NCI-H2171 treated with DMSO at 0.1 percent for 48 hours (cell line): ENCODE measurements at places on chromosomes 7 and 10.

GRCh38 chr7:441684-442421 is 77.8 kb downstream of the PDGFA start:
- DNase-seq: no peak

DNA sequence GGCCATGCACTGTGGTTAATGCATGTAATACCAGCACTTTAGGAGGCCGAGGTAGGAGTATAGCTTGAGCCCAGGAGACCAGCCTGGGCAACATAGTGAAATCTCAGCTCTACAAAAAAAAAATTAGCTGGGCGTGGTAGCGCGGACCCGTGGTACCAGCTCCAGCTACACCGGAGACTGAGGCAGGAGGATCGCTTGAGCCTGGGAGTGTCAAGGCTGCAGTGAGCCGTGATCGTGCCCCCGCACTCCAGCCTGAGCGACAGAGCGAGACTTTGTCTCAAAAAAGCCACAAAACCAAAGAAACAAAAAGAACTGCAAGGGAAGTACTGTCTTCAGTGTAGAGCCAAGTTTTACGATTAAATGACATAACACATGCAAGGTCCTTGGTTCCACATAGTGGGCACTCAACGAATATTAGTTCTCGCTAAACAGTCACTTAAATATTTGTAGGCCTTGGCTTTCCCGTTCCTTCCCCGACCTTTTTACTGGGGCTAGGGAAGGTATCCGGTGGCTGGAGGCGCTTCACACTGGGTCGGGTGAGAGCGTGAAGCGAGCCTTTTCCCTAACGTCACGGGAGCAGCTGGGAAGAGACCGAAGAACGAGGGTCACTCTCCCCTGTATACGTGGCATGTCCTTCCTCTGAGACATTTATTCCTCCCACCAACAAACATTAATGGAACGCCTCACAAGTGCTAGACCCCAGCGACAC is 993 bp upstream of the SND1 start:
- DNase-seq: no peak

- no peak for DNase-seq
These were observed 149.6 kb upstream of the PPP2R2D start for GRCh38 chr10:131750973-131751826.

GRCh38 chr10:21293518-21294356 is 231.7 kb downstream of the SKIDA1 start:
- DNase-seq: no peak

GRCh38 chr7:70338015-70338414 is 739.7 kb downstream of the AUTS2 start:
- no peak for DNase-seq

DNA sequence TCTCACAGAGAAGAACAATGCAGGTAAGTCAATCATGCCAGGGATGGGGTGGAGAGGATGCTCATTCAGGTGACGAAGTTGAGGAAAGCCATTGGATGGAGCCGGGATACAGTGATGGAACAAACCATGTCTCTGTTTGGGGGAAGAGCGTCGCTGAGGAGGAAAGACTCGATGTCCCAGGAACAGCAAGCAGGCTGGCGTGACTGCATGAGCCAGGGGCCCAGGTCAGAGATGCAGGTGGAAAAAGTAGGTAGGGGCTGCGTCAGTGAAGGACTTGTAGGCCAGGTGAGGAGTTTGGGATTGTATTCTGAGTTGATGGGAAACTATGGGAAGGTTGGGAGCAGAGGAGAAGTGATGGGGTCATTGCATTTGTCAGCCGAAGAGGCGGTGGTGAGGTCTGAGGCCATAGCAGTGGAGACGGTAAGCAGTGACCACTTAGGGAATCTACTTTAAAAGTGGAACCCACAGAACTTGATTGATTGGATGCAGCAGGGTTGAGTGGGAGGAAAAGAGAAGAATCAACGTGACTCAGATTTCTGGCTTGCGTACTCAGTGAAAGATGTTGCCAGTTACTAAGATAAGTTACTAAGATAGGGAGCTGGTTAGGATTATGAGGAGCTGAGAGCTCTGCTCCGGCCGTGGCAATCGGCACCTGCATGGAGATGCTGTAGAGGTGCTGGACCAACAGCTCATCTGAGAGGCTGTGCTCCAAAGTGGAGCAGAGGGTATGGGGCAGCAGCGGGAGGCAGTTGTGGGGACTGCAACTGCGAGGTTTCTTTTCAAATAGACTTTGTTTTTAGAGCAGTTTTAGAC is 12.5 kb upstream of the IL2RA start:
- DNase-seq: no peak

GRCh38 chr10:128306535-128306934 is 180.3 kb upstream of the MKI67 start:
- DNase-seq: no peak

GRCh38 chr7:73577627-73578341 is 595 bp downstream of the TBL2 start:
- DNase-seq: no peak

GRCh38 chr7:1267016-1267900 is 34.6 kb downstream of the UNCX start:
- no peak for DNase-seq

DNA sequence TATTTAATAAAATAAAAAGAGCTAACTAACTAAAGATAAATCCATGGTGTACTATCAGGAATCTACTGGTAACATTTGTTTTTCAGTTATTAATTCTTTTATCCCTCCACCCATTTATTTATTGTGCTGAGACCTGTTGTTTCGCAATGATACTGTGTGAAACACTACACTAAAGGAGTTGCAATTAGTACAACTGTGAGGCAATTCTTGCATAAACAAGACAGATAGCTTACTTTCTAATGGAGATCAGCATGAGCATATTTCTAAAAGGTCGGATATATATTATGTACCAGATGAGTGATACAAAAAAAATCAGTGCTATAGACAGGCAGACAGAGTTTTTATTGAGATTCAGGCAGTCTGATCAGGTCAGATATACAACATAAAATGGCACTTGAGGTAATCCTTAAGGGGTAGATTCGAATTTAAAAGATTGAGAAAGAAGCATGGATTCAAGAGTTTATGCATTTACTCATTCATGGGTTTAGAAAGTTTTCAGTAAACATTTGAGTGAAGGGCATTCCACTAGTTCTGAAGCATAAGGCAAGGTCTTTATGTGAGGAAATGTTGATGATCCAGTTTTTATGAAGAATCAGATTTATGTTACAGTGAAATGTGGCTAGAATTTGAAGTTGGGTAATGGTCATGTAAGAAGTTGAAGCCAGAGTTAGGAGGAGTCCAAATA is 147.6 kb downstream of the POLR1F start:
- no peak for DNase-seq

- no peak for DNase-seq
These were observed 673.8 kb downstream of the INHBA start for GRCh38 chr7:41029072-41029499.

GRCh38 chr10:24503461-24504320 is 220.0 kb downstream of the ARHGAP21 start:
- DNase-seq: peak; percentile 45

GRCh38 chr7:100429637-100430492 is at the start of gene MEPCE:
TSS of gene MEPCE (plus strand) at chr7:100429831. CDS start at chr7:100430019, 188 bp downstream.
- peak; percentile 97 for DNase-seq

DNA sequence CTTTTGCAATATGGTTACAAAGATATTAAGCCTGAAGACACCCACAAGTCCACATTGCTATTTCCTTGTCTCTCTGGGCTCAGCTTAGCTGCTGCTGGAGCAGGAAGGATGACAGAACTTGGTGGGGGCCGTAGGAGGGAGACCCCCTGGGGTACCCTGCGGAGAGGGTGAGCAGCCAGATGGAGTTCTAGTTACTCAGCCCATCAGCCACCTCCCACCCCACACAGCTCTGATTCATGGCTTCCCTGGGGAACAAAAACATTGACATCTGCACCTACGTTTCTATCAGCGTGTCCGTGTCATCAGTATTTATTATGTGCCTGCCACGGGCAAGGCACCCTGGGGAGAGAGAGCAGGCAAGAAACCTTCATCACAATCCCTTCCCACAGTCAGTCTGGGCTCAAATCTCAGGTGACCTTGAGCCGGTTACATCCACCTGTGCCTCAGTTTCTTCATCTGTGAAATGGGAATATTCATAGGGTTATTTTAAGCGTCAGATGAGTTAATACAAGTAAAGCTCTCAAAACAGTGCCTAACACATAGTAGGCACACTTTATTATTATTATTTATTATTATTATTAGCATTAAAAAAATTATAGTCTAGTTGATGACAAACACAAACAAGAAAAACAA is 131.5 kb downstream of the C10orf105 start:
- DNase-seq: peak; percentile 95

DNA sequence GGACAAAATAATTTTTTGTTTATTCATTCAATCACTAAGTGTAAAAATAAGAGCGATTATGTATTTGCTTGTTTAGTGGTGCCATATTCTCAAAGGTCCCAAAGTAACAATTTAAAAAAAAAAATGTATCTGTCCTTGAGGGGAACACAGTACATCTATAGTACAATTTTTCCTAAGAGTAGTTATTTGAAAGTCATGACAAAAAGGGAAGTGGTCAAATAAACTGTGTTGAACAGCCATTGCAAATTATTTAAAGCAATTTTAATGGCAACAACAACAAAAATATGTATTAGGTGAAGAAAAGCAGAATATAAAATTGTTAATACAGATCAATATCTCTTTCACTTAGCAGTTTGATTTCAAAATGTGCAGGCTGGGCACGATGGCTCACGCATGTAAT is 943.5 kb downstream of the CNTNAP2 start:
- no peak for DNase-seq

DNA sequence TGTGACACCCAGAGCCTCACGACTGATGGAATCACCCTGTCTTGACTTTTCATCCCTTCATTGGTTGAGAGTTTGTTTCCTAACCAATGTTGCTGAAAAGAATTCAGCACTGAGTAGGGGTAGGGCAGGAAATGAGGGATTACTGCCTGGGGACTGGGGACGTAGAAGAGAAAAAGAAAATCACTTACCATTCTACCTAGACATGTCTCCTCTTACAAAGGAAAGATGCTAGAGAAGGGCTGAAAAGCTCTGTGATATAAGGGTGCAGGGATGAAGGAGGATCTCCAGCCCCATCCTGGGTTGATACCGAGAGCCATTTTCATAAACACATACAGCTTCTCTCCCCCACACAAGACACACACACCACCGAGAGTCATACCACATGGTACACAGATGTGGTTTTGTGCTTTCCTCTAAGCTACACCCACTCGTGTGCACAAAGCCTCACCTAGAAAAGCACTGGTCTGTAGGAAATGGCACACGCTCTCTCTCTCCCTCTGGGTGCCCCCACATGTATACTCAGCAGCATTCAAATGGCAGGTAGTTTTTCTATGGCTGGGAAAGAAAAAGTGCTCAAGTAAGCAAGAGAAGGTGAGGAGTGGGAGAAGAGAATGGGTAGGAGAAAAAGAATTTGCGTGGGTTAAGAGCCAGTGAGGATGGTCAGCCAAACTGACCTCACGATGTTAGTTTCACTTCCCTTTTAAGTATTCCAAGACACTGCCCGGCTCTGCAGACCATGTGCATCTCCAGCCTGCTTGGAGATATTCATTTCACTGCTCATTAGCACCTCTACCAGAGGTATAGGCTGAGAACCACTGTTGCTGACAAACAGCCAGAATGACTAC is 85.8 kb downstream of the CALD1 start:
- no peak for DNase-seq

DNA sequence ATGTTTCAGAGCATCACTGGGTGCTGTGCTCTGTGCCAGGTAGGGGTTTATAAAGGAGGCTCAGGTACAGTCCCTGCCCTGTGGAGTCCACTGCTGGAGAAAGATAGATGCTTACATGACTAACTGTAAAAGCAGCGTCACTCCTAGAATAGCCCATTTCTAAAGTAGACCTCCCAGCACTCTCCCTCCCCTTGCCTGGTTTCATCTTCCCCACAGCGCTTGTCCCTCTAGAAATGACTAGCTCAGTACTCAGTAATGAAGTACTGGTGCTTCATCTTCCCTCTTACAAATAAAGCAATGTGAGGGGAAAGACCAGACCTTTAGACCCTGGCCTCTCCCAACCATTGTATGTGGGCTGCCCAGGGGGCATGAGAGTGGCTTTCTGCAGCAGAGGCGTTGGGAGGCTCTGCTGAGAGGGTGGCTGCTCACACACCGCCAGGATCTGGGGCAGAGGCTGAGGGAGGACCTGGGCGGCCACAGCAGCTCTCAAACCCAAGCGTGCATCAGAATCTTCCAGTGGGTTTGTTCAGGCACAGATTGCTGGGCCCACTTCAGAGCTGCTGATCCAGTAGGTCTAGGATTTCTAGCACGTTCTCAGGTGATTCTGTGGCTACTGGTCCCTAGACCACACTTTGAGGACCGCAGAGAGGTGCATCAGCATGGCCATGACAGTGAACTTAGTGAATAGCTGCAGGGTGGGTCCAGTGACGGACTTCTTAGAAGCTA is 110.3 kb upstream of the ANLN start:
- no peak for DNase-seq

DNA sequence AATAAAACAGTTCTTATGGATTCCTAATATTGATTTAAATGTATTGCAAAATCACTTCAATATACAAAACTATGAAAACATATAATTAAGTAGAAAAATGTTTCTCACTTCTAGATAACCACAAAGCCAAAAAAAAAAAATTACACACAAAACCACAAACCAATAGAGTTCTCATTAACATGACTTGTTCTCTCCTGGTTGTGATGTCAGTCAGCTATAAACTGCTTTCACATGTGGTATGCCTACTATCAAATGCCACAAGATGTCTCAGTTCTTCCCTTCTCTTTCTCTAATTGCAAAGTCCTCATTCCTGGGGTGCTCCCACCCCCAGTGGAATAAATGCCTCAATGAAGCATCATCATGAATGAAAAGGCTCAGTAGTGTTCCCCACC is 16.6 kb downstream of the GNAI1 start:
- no peak for DNase-seq

DNA sequence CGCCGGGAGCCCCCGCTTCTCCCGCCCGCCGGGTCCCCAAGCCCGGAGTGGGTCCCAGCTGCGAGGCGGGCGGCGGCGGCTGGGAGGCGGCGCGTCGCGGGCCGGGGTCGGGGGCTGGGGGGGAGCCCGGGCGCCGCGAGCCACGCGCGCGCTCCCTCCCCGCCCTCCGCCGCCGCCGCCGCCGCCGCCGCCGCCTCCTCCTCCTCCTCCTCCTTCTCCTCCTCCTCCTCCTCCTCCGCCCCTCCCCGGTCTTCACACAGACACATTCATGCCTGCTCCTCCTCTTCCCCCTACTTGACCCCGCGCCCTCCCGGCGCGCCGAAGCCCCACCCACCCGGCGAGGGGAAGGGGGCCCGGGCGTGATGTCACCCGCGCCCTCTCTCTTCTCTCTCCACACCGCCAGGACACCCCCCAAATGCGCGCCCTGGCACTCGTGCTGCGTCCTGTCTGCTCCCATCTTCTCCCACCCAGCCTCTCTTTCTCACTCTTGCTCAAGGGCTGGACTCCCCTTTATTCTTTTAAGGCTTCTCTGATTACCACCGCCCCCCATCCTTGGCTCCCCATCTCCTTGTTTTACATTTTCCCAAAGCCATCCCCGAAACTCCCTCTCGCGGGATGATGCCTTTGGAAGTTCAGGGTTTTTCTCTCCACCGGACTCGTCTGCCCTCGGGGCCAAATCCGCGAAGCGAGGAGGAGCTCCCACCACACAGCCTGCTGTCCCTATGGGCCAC is 967 bp upstream of the GLI3 start:
- DNase-seq: no peak

- DNase-seq: no peak
These were observed 116.3 kb upstream of the RET start for GRCh38 chr10:42960491-42960990.

GRCh38 chr7:38317515-38317914 is 44.1 kb upstream of the TARP start:
- DNase-seq: no peak
